Progenitor cell of endocrine pancreas (in vitro differentiated cells): ENCODE measurements at places on chromosomes 7 and 10.

DNA sequence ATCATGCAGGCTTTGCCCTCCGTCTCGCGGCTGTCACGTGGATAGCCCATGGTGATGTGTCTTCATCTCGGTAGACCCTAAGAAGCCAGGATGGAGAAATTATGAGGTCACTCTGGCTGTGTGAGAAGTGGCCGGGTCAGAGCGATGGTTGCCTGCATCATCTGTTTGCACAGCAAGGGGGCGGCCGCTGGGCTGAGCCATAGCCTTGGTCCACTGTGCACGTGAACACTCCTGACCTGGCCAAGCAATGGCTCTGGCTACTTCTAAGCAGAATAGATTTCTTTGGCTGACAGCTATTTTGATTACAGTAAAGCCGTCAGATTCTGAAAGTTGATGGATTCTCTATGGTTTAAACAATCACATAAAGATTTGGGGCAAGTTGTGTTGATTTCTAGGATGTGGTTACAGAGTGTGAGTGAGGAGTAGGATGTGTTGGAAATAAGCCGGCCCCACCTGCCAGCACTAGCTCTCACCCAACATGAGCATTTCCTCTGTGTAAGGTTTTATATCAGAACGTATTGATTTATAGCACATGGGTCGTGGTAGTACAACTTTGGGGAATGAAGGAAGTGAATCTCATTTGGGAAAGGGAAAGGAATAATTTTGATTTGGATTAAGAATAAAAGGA, 214.4 kb upstream of the GPR26 start:
- DNase-seq = no peak

DNA sequence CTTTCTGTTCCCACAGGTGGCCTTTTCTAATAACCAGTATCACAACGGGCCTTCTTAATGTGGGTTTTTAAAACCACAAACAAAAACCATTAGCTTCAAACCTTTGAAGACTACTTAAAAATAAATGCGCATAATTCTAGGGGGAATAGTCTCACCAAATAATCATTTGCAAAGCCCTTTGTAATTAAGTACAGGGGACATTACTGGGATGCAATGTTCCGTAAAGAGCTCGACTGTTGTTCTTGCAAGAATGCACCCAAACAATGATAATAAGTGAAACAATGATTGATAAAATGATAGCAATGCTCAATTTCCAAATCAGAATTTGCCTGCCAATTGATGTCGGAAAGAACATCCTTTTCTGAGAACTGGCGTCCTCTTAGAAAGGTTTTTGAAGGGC, 589.1 kb upstream of the ADARB2 start:
- DNase-seq = no peak

GRCh38 chr7:111607621-111608020, 45.3 kb upstream of the IMMP2L start:
- DNase-seq = no peak

- DNase-seq = no peak
These were observed 22.8 kb upstream of the DLX6 start for GRCh38 chr7:96982586-96982985.

DNA sequence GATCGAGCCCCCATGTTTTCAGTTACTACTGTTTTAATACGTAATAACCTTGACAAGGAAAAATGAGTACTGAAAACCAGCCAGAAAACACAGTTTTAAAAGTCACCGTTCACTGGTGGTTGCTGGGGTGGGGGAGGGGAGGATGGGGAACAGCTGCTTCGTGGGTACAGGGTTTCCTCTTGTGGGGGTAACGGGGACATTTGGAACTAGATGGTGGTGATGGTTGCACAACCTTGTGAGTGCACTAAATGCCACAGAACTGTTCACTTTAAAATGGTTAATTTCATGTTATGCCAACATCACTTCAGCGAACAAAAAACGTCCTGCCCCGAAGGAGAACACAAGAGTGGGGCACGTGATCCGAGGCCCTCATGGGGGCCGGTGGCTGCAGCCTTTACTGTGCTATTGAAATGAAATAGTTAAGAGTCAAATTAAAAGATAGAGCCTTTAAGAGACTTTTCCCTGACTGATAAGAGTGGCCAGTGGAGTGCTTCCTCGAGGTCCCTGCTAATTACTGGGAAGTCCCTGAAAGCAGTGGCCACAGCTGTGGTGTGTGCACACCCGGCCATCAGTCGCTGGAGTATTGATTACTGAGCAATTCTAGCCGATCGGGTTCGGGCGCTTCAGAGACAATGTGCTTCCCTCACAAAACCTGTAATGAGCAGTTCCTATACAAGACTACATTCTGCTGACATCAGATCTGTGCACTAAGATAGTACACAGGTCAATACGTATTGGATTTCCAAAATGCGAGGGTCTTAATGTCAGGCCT, 80.3 kb downstream of the EBF3 start:
- DNase-seq = peak; percentile 51

DNA sequence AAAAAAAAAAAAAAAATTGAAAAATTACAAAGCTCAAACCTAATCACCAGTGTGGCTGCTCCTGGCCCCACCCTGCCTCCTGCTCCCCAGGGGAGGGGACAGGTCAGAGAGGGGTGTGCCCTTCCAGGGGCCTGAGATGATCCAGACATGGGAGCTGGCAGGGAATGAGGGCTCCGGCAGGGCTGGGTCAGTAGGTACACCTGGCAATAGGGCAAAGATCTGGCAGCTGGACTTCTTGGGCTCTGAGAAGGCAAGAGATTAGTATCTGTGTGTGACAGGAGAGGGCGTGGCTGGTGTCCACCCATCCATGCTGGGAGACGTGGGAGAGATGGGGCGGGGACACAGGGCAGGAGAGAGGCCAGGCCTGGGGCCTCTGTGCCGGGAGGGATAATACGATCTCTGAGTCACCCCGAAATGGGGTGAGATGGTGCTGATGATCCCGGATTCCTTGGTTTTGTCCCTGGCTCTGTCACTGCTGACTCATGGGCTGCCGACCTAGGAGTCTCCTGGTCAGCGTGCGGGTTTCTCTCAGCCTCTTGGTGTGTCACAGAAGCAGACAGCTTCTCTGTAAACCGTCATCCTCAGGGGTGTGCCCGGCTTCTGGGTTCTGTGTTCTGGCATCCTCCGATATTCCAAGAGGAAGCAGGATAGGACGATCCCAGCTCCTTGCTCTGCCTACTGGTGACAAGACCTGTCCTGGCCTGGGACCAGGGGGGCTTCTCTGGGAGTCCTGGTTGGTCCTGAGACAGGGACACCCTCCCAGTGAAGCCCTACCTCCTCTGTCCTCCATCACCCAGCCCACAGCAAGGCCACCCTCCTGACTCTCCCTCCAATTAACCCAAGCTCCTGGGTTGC, 8.2 kb upstream of the CLDN4 start:
- DNase-seq = no peak

GRCh38 chr7:44172803-44173424, 16.3 kb downstream of the GCK start:
- no peak for DNase-seq

DNA sequence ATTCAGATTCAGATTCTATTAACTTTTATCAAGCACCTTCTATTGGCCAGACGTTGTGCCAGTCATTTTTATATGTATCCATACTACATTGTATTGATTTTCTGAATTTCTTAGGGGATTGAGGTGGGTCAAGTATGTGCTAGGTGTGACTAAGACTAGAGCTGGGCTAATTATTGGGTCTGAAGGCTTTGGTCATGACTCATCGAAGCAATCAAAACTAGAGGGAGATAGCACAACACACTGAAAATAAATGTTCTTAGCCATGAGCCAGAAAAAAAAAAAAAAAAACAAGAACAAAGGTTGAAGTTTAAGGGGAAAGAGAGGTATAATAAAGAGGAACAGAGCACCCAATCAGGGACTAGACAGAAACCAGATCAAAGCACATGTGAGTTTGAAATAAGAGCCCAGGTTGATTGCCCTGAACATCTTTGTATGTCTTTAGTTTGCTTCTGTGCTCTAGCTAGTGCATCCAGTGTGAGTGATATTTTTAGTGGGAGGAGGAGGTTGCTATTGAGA, 171.6 kb upstream of the FOXP2 start:
- no peak for DNase-seq

DNA sequence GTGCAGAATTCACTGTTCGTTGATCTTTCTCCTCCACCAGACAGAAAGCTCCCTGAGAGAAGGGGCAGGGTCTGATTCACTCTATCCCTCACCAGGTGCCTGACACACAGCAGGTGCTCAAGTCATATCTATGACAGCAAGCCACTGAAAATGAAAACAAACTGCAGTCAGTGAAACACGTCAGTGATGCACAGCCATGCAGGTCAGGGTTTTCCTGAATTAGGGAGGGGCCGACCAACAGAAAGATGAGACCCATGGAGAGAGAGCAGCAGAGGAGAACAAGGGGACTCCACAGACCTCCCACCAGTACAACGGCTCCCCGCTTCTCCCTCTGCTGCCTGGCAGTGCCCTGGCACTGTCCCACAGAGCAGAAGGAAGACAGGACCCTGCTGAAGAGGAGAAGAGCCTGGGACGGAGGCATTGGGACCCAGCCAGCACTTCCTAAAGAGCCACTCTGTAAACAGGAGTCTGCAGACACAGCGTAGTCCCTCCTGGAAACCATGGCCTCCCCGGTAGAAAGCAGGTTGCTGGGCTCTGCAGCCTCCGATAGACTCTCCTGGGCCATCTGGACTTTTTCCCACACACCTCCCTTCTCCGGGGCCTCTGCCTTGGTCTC, 50.3 kb downstream of the FAM53B start:
- DNase-seq = no peak

DNA sequence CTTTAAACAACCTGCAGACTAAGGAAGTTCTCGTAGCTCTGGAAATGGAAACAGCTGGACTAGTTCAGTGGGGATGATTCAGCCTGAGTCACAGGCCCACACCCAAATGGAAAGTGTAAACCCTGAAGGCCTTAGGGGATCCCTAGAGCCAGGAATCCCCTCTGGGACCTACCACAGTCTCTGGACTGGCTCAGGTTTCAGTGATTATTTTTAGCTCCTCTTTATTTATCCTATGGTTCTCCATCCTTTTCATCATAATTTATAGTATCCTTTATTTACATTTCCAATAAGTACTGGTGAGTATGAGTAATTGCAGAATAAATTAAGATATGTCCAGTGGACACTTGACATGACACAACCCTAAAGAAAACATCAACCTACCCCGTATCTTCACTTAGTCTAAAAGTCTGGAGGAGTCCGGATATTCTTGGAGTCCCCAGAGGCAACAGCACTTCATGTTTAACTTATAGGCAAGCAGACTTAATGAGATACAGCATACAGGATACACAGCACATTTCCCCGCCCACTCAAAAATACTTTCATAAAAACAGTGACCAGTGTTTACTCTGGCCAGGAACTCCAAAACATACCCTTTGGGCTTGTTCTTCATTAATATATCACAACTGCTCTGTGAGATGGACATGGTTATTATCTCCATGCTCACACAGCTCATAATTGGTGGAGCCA, 28.4 kb upstream of the SEMA3E start:
- no peak for DNase-seq

DNA sequence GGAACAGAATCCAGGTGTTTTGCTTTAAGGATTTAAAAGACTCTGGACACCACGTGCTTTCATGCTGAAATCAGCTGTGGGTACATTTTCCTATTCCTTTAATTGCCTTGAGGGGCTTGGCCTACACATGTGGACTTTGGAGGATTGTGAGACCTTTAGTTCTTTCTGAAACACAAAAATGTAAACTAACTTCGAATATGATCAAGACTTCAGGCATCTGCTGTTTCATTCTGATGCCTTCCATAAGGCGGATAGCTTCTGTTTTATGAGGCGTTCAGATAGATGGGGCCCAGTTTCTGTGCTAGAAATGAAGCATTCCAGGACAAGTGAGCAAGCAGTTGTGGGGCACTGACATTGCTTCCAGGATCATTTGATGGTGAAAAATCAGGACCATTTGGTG, 1.5 kb upstream of the NOBOX start:
- no peak for DNase-seq

DNA sequence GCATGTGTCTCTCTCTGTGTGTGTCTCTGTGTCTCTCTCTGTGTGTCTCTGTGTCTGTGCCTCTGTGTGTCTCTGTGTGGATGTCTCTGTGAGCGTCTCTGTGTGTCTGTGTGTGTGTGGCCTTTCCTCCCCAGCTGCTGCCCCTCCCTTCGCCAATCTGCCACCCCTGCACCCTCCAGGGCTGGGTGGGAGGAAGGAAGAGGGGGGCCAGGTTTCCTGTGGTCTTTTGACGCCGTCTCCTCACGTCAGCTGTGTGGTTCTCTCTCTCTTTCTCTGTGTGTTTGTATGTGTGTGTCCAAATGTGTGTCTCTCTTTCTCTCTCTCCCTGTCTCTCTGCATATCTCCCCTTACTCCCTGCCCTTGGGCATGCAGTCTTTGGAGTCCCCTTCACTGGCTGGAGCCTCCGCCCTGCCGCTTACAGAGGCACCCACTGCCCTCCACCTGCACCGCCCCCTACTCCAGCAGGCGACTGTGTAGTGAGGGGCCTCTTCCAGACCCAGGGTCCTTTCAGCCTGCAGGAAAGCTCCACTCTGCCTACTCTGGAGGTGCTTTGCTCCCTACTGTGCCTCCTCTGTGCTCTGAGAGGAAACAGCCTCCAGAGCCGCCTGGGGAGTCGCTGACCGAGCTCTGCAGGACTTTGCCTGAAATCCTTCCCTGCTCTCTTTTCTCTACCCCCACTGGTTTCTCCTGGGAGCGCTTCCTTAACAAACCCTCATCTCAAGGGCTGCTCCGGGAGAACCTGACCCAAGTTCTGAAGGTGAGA, 44.2 kb upstream of the C10orf71 start:
- no peak for DNase-seq

- no peak for DNase-seq
These were observed 16.1 kb downstream of the GPR146 start for GRCh38 chr7:1060315-1061072.

DNA sequence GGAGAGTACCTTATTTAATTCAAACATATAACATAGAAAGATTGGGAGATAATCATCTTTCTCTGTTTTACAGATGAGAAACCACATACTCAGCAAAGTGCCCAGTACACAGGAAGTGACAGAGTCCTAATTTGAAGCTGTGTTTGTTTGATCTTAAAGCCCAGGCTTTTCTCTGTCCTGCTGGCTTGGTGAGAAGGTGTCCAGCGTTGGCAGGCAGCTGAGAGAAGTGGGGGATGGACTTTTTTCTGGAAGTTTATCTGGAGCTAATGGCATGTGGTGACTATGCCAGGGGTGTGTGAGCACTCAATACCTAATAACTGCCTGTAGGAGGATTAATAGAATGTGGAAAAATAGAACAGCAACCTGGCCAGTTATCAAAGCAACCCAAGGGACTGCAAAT, 60.8 kb downstream of the NPSR1 start:
- no peak for DNase-seq

- no peak for DNase-seq
These were observed 143.9 kb downstream of the PRKAG2 start for GRCh38 chr7:151732834-151733592.

DNA sequence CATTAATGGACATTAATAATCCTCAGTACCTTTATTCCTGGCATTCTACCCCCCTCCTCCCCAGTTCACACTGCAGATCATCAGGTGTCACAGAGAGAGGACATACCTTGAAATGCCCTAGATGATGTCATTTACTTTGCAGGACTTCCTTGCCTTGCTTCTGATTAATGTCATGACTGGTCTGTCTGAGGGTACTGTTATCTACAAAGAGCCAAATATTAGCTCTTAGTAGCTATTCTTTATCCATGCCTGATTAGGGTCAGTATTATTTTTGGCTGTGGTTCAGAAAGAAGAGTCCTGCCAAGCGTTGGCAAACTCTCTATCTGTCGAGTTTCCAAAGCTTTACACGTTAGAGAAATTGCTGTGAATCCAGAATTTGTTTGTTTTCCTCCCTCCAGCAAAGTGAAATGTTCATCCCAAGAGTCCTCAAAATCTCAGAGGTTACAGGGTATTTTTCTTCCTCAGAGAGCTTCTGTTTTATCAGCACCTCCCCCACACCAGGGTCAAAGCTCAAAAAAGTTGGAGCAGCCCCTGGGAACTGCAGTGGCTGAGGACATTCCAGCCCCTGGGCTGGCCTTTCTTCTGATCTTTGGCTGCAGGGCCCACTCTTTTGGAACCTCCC, 12.6 kb downstream of the SCD start:
- DNase-seq = no peak
